ENCODE measurements at places on chromosomes 2 and 18. TPM values are rescaled to one million over a fixed set of nuclear protein-coding genes. Genes with fewer than 3 reads are reported as not detected.

GRCh38 chr18:59911600-59911999 is 11.8 kb downstream of the PMAIP1 start:
- no peak overlapping the region for H3K27ac ChIP-seq
- peaks cover 24% of the 10 kb centered on the region for H3K4me1 ChIP-seq
- H3K36me3 ChIP-seq = no peaks in the 10 kb centered on the region
- H3K4me3 ChIP-seq = no peak overlapping the region

The COL4A4 gene
- not detected for polyA plus RNA-seq

- H3K4me1 ChIP-seq = peaks cover 4% of the 10 kb centered on the region
- H3K36me3 ChIP-seq = no peaks in the 10 kb centered on the region
- DNase-seq = no peak
- no peak overlapping the region for H3K4me3 ChIP-seq
- no peak overlapping the region for H3K27ac ChIP-seq
These were observed 835.9 kb upstream of the CHAC2 start for GRCh38 chr2:52931660-52932059.

DNA sequence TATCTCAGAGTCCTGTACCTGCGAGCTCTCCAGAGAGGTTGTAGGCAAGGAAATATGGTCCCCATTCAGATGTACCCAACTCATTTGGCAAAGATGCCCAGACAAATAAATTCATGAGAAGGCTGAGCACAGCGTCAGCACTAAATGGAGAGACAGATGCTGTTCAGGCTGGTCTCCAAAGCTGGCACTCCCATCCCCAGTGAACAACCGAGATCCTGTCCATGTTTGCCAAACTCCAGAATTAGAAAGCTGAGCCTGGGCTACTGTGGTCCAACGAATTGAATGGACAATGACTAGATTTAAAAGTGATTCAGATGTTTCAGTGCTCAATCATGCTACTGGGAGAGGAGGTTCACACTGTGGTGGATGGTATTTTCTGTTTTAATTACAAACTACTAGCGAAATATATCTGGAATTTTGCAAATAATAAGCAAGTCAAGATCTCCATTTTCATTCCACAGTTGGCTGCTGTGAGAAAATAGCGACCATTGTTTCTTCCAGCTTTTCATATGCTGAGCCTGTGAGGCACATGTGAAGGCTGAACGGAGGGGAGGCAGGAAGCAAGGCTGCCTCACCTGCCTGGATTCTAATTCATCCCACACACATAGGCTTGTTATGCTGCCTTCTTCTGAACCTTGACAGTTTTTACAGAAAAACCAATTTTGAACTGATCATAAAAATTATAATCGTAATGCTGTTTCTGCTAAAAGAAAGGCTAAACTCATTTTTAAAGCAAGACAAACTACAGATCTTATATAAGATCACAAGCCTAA is 22.6 kb upstream of the DAPL1 start:
- H3K27me3 ChIP-seq = no peaks in the 10 kb centered on the region
- H3K4me3 ChIP-seq = no peak overlapping the region
- no peak for DNase-seq
- H3K27ac ChIP-seq = no peak overlapping the region
- H3K4me1 ChIP-seq = no peaks in the 10 kb centered on the region

The AMMECR1L gene
- 11.0 TPM for polyA plus RNA-seq

DNA sequence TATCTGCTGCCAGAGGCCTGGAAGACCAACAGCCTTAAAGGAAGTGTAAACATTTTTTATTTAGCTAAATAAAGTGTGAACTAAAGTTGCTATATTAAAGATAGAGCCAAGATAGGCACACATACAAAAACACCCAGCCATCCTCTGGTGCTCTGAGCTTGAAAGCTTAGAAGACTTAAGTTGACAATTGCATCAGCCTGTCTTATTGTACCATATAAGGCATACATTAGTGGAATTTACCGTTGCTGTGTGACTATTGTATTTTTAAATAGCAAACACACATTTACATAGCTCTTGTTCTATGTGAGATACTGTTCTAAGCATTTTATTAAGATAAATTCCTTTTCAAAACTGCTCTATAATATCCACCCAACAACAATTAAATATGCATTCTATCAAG is 736.6 kb upstream of the ZEB2 start:
- no peak overlapping the region for H3K27ac ChIP-seq
- no peaks in the 10 kb centered on the region for H3K4me1 ChIP-seq
- H3K4me3 ChIP-seq = no peak overlapping the region
- peak; percentile 12 for DNase-seq

GRCh38 chr2:10317646-10318045 is 14.9 kb downstream of the HPCAL1 start:
- no peak for DNase-seq
- H3K36me3 ChIP-seq = no peaks in the 10 kb centered on the region
- H3K4me3 ChIP-seq = no peak overlapping the region
- no peaks in the 10 kb centered on the region for H3K27me3 ChIP-seq
- no peaks in the 10 kb centered on the region for H3K4me1 ChIP-seq

GRCh38 chr2:43165378-43166069 is 60.9 kb downstream of the ZFP36L2 start:
- H3K27me3 ChIP-seq = no peaks in the 10 kb centered on the region
- H3K4me3 ChIP-seq = no peak overlapping the region

The GAL3ST2 gene
- polyA plus RNA-seq = not detected

The SCN7A gene
- polyA plus RNA-seq = 0.39 TPM

The NETO1 gene
- 0.42 TPM for polyA plus RNA-seq

DNA sequence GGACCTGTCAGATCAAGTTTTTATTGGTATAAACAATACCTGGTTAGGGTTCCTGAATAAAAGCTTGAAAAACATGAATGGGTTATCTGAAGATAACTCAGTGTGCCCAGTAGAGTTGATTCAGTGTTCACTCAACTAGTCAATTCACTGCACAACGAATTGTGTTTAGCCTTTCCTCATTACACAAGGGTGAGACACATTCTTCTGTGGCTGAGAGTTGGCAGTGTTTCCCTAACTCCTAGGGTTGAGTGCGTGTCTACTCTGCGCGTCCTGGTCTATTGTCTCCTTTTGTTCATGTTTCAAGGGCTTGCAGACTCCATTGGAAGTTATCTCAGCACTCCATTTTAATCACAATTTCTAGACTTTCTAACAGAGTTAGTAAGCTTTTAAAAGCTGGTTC is 32.8 kb upstream of the TMEM178A start:
- H3K4me1 ChIP-seq = peaks cover 6% of the 10 kb centered on the region
- no peak overlapping the region for H3K27ac ChIP-seq
- H3K4me3 ChIP-seq = no peak overlapping the region
- peak; percentile 84 for DNase-seq

GRCh38 chr2:237201461-237202287 is 116.0 kb downstream of the COPS8 start:
- peak; percentile 87 for DNase-seq
- H3K27me3 ChIP-seq = no peaks in the 10 kb centered on the region
- peak overlapping the region; percentile 98 for H3K27ac ChIP-seq
- no peak overlapping the region for H3K4me3 ChIP-seq

DNA sequence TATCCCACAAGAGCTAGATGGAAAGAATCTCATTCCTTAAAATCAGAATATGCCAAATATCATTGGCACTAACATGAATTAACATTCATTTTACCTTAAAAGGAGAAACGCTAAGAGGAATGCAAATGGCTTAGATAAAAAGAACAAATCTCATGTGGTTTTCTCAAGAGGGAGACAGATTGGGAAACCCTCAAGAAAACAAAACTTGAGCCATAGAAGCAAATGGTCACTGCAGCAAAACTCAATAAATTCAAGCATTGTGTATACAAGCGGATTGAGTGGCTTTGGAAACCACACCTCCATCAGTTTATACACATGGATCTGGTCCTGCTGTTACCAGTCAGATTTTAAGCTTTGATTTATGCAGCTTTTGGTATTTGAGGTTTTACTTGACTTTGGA is 1331.8 kb upstream of the ZEB2 start:
- H3K4me1 ChIP-seq = no peaks in the 10 kb centered on the region
- H3K36me3 ChIP-seq = no peaks in the 10 kb centered on the region
- no peak overlapping the region for H3K4me3 ChIP-seq

- H3K4me3 ChIP-seq = no peak overlapping the region
- DNase-seq = no peak
- no peaks in the 10 kb centered on the region for H3K36me3 ChIP-seq
- peaks cover 29% of the 10 kb centered on the region for H3K4me1 ChIP-seq
- H3K27ac ChIP-seq = peak overlapping the region; percentile 59
These were observed 125.1 kb downstream of the COPS8 start for GRCh38 chr2:237210763-237211162.

The IL1F10 gene
- not detected for polyA plus RNA-seq

The PRKD3 gene
- 15.8 TPM for polyA plus RNA-seq

The MC4R gene
- polyA plus RNA-seq = 0.14 TPM

The EVX2 gene
- not detected for polyA plus RNA-seq

GRCh38 chr2:96264656-96265348 is 995 bp downstream of the TMEM127 start:
- DNase-seq = peak; percentile 29
- peak overlapping the region; percentile 81 for H3K4me3 ChIP-seq
- H3K4me1 ChIP-seq = peaks cover 16% of the 10 kb centered on the region
- H3K27ac ChIP-seq = peak overlapping the region; percentile 30
- H3K36me3 ChIP-seq = peaks cover 16% of the 10 kb centered on the region

The OXER1 gene
- polyA plus RNA-seq = not detected

- H3K4me1 ChIP-seq = peaks cover 4% of the 10 kb centered on the region
- no peak for DNase-seq
- no peak overlapping the region for H3K27ac ChIP-seq
- H3K36me3 ChIP-seq = no peaks in the 10 kb centered on the region
These were observed 35.3 kb upstream of the NEB start for GRCh38 chr2:151769606-151770005.

The MAPK4 gene
- polyA plus RNA-seq = not detected

The SCYGR7 gene
- polyA plus RNA-seq = not detected

The ZNF804A gene
- polyA plus RNA-seq = 2.7 TPM

The LRRC30 gene
- polyA plus RNA-seq = not detected

The MCM6 gene
- polyA plus RNA-seq = 18.6 TPM

The UNC80 gene
- not detected for polyA plus RNA-seq

- no peak overlapping the region for H3K4me3 ChIP-seq
- H3K36me3 ChIP-seq = no peaks in the 10 kb centered on the region
- peaks cover 9% of the 10 kb centered on the region for H3K4me1 ChIP-seq
These were observed 84.4 kb downstream of the SDC1 start for GRCh38 chr2:20140321-20141055.

The DQX1 gene
- 0.07 TPM for polyA plus RNA-seq

GRCh38 chr2:115584507-115584906 is 1142.1 kb downstream of the DPP10 start:
- no peak overlapping the region for H3K4me3 ChIP-seq
- H3K27ac ChIP-seq = no peak overlapping the region
- DNase-seq = no peak
- H3K27me3 ChIP-seq = no peaks in the 10 kb centered on the region
- no peaks in the 10 kb centered on the region for H3K4me1 ChIP-seq

- no peak overlapping the region for H3K4me3 ChIP-seq
- no peaks in the 10 kb centered on the region for H3K36me3 ChIP-seq
- H3K4me1 ChIP-seq = no peaks in the 10 kb centered on the region
- no peak for DNase-seq
These were observed 59.8 kb downstream of the GTF2A1L start for GRCh38 chr2:48677450-48677849.

DNA sequence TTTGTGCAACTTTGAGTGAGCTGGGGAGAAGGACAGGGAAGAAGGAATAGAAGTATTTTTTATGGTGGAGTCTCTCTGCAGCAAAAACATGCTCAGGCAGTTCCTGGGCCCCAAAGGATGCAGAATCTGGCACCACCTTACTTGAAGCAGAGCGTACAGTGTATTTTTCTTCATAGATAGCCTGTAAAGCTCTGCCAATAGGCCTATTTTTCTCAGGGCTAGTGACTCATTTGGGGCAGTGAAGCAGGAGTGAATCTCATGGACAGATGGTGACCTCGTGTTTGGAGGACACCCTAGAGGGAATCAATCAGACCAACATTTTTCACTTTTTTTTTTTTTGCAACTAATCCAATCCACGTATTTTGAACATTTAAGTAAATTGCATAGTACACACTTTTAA is 268.1 kb upstream of the CXCR4 start:
- no peaks in the 10 kb centered on the region for H3K27me3 ChIP-seq
- H3K4me3 ChIP-seq = no peak overlapping the region
- DNase-seq = no peak
- no peaks in the 10 kb centered on the region for H3K4me1 ChIP-seq
- no peak overlapping the region for H3K27ac ChIP-seq

The HOXD3 gene
- polyA plus RNA-seq = not detected

GRCh38 chr2:194616334-194616733 is 1040.7 kb upstream of the SLC39A10 start:
- DNase-seq = no peak
- H3K4me3 ChIP-seq = no peak overlapping the region

Data from IMR-90 (cell line).